NCI-H1417 (cell line): ENCODE measurements at places on chromosomes 11 and 22.

GRCh38 chr11:82076126-82076525, 657.5 kb downstream of the FAM181B start:
- no peak for DNase-seq

- DNase-seq, result no peak
These were observed 5.8 kb downstream of the NRIP3 start for GRCh38 chr11:8998017-8998416.

- no peak for DNase-seq
These were observed 37.0 kb downstream of the LDLRAD3 start for GRCh38 chr11:35980686-35981390.

- no peak for DNase-seq
These were observed 56.3 kb downstream of the SLN start for GRCh38 chr11:107655602-107656001.

- DNase-seq, result no peak
These were observed 121.2 kb upstream of the TIMP3 start for GRCh38 chr22:32680277-32680676.

DNA sequence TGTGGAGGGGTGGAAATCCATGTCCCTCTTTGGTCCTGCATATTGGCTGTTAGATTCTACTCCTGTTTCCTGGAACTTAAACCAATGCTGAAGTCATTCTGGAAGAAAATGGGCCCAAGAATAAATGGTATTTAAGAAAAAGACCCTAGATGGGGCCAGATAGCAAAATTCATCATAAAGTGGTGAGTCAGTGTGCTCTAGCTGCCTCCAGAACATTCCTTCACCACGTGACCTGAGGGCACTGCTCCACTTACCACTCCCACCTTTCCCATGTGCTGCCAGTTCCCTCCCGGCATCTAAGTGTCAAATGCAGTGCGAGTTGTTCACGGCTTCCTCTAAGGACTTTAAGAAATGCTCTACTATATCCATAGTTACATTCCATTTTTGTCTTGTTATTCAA, 30.9 kb upstream of the NAP1L4 start:
- no peak for DNase-seq
